ENCODE measurements at places on chromosomes 12 and 14.

- DNase-seq: no peak
These were observed 325 bp upstream of the CLIP1 start for GRCh38 chr12:122422730-122423257.

DNA sequence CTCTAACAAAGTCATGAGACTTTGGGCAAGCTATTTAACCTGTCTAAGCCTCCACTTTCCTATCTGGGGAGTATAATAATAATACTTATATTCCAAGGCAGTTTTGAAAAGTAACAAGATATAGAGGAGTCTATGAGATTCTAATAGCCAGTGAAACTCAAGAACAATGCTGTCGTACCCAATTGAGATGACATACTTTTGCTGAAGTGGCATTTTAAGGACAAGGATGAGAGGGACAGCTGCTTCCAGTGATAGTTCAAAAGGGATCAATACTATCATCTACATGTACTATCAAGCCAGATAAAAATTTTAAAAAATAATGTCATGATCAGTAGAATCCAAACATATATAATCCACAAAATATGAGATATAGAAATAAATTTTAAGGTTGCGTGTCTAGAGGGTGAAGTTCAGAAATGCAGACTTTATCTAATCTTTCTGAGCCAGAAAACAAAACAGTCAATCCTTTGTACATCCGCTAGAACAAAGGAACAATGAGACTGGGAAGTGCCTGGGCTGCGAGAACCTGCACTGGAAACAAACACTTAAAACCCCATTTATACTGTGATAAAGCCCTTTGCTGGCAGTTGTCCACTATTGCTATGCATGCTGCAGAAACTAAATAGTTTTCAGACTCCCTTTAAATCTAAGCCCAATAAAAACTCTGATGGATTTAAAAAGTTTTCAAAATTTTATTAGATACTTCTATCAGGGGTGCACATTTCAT lies 38.6 kb downstream of the PTPRB start:
- no peak for DNase-seq

DNA sequence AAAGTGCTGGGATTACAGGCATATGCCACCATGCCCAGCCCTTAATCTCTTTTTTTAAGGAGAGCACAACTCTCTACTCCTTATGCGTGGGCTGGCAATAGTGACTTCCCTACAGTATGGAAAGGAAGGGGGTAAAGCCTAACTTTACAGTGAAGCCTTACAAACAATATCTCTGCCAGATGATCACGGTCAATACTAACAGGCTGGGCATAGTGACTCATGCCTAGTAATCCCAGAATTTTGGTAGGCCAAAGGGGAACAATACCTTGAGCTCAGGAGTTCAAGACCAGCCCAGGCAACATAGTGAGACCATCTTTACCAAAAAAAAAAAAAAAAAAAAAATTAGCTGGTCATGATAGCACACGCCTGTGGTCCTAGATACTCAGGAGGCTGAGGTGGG lies 5.6 kb downstream of the PYM1 start:
- no peak for DNase-seq

GRCh38 chr12:119729871-119730270 lies 61.9 kb downstream of the PRKAB1 start:
- DNase-seq: no peak

- no peak for DNase-seq
These were observed 127.2 kb upstream of the GZMB start for GRCh38 chr14:24761141-24761540.

GRCh38 chr12:76387614-76388013 lies 39.4 kb upstream of the BBS10 start:
- no peak for DNase-seq

DNA sequence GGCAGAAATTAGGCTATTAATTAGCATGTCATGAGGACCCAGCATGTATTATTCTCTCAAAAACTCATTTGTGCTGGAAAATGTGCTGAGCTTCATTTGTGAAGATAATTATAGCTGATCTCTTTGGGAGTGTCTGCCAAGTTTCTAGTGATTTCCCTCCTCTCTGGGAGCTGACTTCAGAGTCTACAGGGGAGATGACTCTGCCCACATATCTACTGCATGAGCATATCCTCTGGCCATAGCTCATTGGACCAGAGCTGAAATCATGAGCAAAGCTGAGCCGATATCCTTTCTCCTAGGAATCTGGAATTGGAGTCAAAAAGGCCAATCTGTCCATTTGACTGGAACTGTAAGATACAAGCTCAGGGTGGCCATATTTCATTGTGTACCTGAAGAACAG lies 5.9 kb downstream of the CCDC198 start:
- no peak for DNase-seq

GRCh38 chr12:49108958-49109404 lies 1.7 kb downstream of the LMBR1L start:
- DNase-seq: no peak
